ENCODE measurements at places on chromosomes 3 and 15.
A peak's percentile ranks its signal among the peaks of the same experiment; 100 is the strongest.

DNA sequence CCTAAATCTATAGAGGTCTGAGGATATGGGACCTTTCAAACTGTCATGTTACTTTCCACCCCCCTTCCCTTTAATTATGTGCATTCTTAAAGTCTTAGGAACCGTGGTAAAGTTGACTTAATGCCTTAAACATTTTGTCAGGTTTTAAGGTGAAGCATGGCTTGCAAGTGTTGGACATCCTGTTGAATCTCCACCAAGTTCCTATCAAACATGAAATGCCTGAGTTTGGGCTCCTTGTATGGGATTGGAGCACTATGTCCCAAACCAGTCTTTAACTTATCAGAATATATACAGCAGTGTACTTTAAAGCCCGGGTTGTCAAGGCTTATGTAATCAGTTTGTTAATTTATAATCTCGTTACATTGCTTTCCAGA lies 1.1 kb downstream of the SNRK start:
- no peak for DNase-seq

GRCh38 chr15:64229129-64229724 lies 66.4 kb upstream of the PPIB start:
- DNase-seq = no peak

DNA sequence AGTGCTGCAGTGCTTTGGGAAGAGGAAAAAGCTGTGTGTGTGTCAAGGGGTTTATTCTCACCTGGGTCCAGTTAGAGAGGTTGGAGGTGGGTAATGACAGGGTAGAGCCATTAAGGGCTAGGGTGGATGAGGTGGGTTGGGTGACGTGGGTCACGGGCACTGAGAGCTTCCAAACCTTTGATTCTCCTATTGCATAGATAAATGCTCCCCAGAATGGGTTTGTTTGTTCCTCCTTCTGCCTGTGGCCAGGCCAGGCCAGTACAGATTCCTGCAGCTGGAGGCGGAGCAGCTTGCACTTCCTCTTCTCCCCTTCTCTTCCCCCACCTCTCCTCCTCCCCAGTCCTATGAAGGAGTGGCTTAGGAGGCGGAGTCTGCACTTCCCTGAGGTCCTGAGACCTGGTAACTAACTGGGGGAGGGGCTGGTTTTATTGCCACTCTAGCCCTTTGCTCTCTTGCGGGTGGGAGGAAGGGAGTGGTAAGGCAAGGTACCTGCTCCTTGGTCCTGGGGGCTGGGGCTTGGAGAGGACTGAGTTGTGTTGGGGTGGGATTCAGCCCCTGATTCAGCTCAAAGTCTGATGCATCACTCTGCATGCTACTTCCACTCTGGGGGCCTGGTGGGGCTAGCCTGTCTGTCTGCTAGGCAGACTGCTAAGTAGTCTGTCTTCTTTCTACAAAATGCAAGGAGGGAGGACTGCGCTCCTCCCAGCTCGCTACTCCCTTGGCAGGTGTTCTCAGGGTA lies 3.5 kb downstream of the SPINT1 start:
- peak; percentile 96 for DNase-seq

- DNase-seq = no peak
Measured at GRCh38 chr3:24048843-24049242, 103.8 kb downstream of the NR1D2 start.

DNA sequence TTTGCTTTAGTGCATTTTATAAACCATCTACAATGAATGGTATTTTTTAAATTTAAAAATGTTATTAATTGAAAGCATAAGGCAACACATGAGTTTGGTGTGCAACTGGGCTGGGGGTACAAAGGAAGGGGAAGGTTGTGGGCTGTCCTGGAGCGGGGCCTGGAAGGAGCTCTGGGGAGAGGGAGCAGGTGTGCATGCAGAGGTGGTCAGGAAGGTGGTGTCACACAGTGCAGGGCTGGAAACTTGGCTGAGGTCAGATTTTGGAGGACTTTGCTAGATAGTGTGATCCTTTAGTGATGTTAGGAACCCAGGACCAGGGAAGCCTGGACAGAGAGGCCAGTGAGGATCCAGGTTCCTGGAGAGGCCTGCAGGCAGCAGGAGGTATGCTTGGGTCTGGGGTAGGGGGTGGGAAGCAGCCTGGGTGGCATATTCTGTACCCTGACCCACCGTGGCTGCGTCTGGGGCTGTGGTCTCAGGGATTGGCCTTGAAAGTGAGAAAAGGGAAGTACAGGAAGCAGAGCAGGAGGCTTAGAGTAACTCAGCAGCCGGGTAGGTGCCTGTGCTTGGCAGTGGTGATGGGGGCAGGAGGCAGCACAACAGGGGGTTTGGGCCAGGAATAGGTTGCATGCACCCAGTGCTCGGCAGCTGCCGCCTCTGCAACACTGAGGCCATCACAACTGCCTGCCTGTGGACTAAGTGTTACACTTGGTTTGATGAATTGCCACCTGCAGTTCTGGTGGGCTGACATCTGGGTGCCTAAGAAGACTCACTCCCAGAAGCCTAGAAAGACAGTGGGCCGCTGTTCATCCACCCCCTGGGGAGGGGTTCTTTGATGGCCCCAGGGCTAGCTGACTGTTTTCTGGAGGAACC lies 33.0 kb downstream of the KY start:
- no peak for DNase-seq

DNA sequence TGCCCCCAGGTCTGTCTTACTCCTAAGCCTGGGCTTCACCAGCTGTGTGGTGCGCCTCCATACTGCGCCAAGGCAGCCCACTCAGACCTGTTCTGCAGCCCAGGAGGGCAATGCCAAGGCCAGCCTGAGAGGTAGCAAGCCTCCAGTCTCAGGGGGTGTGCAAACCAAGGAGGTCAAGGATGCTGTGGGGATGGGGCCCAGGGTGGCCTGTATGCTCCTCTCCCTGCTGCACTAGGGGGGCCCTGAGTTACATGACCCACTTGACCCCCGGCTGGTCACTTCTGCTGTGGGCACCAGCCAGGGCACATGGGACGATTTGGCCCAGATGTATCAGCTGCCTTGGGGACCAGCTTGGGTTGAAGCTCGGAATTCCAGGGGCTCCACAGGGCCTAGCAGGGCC lies 70.0 kb upstream of the SLC6A6 start:
- DNase-seq = no peak

DNA sequence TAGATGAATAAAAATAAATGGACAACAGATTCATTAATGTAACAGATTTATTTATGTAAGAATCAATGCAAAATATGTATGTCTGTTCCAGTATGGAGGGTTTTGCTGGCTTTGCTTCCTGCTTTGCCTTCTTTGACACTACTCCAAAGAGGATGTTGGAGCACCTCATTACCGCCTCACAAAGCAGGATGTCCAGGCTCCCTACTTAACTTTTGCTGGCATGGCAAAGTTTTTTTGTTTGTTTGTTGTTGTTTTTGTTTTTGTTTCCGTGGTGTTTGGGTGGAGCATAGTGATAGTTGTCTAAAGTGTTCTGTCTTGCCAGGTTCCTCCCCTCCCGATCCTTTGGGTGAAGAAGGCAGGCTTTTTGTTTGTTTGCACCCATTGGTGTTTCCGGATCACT lies 38.7 kb downstream of the DIPK2A start:
- DNase-seq = no peak

- DNase-seq = no peak
Measured at GRCh38 chr3:135078283-135078682, 283.2 kb downstream of the EPHB1 start.

GRCh38 chr3:189360291-189360690 lies 188.5 kb downstream of the TPRG1 start:
- no peak for DNase-seq

DNA sequence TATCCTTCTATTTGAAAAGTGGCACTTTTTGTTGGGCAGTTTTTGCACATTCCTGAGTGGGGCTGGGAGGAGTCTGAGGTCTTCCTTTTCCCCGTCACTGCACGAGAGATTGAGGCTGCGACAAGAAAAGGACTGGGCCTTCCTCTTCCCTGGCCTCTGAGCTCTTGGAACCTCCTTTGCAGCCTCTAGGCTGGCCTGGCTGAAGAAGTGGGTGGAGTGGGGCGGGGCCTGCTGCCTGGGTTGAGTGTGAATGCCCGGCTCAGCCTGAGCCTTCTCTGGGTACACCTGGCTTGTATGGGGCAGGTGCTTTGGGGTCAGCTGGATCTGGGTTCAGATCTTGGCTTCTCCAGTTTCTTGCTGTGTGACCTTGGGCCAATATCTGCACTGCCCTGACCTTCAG lies 43.1 kb downstream of the PLXNA1 start:
- DNase-seq = no peak

DNA sequence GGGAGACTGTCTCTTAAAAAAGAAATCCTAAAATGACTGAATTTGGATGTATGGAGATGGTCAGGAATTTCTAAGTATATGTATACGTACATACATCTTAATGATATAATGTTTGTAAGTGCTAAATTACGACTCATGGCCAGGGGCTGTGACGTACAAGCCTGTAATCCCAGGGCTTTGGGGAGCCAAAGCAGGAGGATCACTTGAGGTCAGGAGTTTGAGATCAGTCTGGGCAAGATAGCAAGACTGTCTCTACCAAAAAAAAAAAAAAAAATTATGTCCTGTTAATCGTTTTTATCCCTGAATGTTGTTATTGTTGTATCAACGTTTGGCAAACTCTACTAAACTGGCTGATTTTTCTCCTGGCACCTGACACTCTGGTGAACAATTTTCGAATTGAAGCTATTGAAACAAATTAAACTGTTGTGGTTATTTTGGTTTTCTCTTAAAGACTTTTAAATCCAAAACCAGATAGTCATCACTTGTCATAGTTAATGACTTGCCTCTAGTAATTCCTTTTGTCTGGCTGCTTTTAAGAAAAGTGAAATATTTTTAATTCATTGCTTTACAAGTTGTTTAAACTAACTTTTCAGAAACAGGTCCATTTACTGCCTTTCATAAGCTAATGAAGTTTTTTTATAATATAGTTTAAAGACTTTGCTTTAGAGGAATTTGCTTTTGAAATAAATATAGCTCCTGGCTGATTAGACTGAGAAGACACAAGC lies 7.0 kb downstream of the MORF4L1 start:
- DNase-seq = peak; percentile 26

GRCh38 chr3:42700366-42701288 lies 2.0 kb downstream of the HHATL start:
- DNase-seq = no peak

- DNase-seq = no peak
Measured at GRCh38 chr3:11072631-11073030, 80.1 kb downstream of the SLC6A1 start.

- DNase-seq = no peak
Measured at GRCh38 chr3:148408667-148409066, 289.0 kb upstream of the AGTR1 start.

All from hematopoietic multipotent progenitor cell treated with erythropoietin and hydrocortisone succinate and interleukin-3 and kit ligand, for 4 days (in vitro differentiated cells).